Occipital lobe (tissue), 3 donors: ENCODE measurements at places on chromosomes 16 and 17. TPM values are rescaled to one million over a fixed set of nuclear protein-coding genes. Genes with fewer than 3 reads are reported as not detected.

The PIEZO1 gene
- 4.8 TPM for total RNA-seq

The TMEM100 gene
- 3.3 TPM for total RNA-seq

The ACSM2A gene
- total RNA-seq: not detected

The ZNF624 gene
- 30.4 TPM for total RNA-seq

The PMM2 gene
- 6.9 TPM for total RNA-seq

The NUP85 gene
- 25.1 TPM for total RNA-seq

The RDM1 gene
- total RNA-seq: 0.62 TPM

- no peak for DNase-seq
These were observed 4.2 kb upstream of the CRK start for GRCh38 chr17:1460233-1460632.

- DNase-seq: no peak
These were observed 1.4 kb downstream of the CEP131 start for GRCh38 chr17:81221371-81221841.

DNA sequence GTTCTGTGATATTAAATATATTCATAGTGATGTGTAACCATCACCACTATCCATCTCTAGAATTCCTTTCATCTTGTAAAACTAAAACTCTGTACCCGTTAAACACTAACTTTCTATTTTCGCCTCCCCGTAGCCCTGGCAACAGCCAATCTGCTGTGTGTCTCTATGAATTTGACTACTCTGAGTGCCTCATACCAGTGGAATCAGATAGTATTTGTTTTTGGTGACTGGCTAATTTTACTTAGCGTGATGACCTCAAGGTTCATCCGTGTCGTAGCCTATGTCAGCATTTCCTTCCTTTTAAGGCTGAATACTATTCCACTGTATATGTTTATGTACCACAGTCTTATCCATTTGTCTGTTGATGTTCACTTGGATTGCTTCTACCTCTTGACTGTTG is 18.2 kb downstream of the CHD9 start:
- DNase-seq: no peak

DNA sequence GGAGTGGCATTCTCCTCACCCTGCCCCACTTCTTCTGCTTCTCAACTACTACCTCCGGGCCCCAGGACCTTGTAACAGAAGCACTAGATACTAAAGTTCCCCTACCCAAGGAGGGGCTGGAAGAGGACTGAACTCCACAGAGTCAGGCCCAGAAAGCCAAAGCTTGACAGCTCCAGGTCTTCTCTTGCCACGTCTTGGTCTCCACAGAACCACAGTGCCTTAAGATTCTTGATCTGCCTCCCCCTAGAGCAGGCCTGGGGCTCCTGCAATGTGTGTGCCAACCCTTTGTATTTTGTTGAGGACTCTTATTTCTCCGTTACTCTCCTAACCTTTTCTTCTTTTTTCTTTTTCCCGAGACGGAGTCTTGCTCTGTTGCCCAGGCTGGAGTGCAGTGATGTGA is 4.0 kb downstream of the SLC16A13 start:
- no peak for DNase-seq

DNA sequence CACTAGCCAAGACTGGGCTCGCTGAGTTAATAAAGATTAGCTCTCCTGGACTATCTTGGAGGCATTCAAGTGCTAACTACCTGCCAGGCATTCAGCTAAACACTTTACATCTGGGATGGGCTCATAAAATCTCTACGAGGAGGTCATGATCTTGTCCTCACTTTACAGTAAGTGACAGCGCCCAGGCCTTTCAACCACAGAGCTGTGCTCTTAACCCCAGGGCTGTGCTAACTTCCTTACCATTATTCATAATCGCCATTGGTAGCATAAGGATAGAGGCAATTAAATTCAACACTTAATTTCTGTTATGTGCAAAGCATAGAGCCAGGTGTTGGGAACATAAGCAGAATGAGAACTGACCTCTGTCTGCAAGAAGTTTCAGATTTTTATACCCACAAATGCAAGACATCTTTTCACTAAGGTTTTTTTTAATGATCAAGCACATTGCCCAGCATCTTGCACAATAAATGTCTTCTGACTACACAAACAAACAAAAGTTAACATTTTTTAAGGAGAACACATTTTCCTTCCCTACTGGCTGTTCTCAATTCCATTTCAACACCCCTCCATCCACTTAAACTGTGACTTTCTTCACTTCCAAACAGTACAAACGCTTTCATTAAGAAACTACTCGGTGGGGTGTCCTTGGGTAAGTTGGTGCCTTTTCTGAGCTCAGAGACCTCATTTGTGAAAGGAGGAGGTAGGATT is 172.3 kb downstream of the C16orf78 start:
- no peak for DNase-seq

GRCh38 chr17:78271419-78272170 is 40.2 kb downstream of the TMEM235 start:
- DNase-seq: no peak

- peak; percentile 7 for DNase-seq
These were observed 25.7 kb downstream of the CHD9 start for GRCh38 chr16:53080345-53081031.

- DNase-seq: no peak
These were observed 680.7 kb upstream of the SALL1 start for GRCh38 chr16:51831595-51832367.

DNA sequence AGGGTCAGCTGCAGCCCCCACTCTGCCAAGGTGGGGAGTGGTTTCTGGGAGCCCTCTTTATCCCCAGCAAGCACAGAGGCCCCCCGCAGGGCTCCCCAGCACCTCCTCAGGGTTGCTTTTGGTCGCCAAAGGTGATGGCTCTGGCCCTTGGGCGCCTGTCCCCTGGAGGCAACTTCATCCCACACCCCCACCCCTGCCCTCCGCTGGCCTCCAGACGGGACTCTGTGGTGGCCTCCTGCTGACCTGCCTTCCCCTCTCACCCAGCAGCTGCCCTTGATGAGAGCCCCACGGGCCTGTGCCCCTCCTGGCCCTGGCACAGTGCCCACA is 7.8 kb upstream of the RHOT2 start:
- DNase-seq: no peak

DNA sequence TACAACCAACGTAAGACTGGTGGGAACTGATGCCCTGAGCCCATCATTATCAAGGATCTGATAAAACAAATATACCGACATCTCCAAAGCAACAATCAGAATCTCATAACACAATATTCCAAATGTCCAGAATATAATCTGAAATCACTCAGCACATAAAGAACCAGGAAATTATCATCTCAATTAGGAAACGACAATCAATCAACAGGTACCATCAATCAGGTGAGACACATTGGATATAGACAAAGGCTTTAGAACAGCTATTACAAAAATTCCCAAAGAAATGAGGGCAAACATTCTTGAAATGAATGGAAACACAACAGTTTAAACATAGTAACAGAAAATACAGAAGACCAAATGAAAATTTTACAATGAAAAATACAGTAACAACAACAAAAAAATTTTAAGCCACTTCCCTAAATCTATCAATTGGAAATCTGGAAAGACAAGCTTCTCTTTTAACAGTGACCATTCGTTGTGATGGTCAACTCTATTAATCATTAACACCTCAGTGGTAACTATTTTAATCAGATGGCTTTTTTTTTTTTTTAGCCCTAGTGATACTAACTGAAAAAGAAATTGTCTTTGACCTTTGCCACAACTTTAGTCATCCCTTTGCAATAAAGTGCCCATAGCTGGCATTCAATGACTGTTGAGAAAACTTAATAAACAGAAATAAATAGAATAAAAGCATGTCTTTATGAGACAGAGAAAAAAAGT is 70.4 kb downstream of the USP32 start:
- no peak for DNase-seq

GRCh38 chr16:73319737-73320136 is 271.8 kb upstream of the ZFHX3 start:
- no peak for DNase-seq

GRCh38 chr16:3091551-3091950 is 7.5 kb downstream of the ZSCAN10 start:
- DNase-seq: no peak

GRCh38 chr16:61050547-61050946 is 985.7 kb downstream of the CDH8 start:
- DNase-seq: no peak

DNA sequence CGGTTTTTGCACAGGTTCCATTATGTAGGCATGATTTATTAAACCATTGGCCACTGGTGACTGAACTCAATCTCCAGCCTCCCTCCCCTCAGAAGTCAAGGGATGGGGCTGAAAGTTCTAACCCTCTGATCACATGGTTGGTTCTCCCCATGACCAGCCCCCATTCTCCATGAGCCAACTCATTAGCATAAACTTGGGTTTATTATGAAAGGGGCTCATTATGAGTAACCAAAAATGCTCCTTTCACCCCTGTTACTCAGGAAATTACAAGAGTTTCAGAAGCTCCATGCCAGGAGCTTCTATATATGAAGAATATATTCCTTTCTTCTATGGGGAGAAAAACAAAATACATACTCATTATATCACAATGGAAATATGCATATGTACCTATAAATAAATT is 555.3 kb downstream of the HS3ST4 start:
- DNase-seq: no peak

GRCh38 chr17:60862482-60862881 is 184.8 kb downstream of the BCAS3 start:
- DNase-seq: no peak

DNA sequence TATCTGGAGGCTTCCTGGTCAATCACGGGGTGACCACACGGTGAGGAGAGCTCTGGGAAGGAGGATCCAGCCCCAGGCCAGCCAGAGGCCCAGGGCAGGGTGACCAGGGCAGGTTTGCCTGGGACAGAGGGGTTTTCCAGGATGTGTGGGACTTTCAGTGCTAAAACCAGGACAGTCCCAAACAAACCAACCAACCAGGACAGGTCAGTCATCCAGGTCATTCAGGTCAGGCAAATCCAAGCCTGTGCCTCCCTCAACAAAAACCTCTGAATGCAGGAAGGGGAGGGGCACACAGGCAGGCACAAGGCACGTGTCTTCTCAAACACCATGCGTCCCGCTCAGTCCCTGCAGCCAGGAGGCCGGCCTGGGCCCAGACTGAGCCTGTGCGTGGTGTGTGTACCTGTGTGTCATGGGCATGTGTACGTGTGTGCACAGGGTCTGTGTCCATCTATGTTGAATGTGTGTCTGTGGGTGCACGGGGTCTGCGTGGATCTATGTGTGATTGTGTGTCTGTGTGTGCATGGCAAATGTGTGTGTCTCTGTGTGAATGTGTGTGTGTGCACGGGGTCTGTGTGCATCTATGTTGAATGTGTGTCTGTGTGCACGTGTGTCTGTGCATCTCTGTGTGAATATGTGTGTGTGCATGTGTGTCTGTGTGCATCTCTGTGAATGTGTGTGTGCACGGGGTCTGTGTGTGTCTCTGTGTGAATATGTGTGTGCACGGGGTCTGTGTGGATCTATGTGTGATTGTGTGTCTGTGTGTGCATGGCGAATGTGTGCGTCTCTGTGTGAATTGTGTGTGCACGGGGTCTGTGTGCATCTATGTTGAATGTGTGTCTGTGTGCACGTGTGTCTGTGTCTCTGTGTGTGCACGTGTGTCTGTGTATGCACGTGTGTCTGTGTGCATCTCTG is 78.9 kb downstream of the RTN4RL1 start:
- no peak for DNase-seq

- DNase-seq: peak; percentile 59
These were observed 14.3 kb downstream of the RAPGEFL1 start for GRCh38 chr17:40191237-40192208.

DNA sequence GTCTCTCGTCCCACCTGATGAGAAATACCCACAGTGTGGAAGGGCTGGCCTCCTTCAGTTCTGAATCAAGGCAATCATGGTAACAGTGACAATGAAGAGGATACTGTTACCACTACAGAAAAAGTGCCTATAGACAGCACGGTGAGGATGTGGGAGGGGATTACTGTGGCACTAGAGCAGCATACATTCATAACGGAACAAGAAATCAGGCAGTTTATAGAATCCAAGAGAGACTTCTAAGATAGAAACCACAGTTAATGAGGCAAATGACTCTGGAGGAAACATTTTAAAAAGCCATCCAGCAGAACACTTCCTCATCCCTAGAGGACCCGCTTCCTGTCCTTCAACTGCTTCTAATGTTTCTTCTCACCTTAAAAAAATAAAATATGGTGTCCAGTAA is 2.7 kb downstream of the RUSF1 start:
- no peak for DNase-seq

DNA sequence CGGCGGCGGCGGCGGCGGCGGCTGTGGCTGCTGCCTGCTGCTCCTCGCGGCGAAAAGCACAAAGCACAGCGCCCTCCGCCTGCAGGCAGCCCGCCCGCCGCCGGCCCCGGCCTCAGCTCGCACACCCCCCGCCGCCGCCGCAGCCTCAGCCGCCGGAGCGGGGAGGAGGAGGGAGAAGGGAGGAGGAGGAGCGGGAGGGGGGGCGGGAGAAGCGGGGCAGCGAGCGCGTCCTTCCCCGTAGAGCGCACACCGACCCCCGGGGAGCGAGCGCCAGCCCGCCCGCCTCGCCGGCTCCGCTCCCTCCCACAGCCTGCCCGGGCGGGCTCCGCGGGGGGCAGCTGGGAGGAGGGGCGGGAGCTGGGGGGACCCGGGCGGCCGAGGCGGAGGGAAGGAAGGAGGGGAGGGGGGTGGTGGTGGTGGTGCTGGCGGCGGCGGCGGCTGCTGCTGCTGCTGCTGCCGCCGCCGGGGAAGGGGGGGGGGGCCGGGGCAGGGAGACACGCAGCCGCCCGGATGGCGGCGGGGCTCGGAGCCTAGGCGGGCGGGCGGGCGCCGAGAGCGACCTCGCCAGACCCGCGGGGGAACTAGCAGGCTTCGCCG is at the start of gene UBTF:
TSS of gene UBTF (minus strand) at position 60 of the 597 bp plus-strand sequence. CDS start 1,446 bp downstream, outside the sequence.
- peak; percentile 61 for DNase-seq

GRCh38 chr16:20016234-20016633 is 57.5 kb downstream of the GPR139 start:
- DNase-seq: no peak

DNA sequence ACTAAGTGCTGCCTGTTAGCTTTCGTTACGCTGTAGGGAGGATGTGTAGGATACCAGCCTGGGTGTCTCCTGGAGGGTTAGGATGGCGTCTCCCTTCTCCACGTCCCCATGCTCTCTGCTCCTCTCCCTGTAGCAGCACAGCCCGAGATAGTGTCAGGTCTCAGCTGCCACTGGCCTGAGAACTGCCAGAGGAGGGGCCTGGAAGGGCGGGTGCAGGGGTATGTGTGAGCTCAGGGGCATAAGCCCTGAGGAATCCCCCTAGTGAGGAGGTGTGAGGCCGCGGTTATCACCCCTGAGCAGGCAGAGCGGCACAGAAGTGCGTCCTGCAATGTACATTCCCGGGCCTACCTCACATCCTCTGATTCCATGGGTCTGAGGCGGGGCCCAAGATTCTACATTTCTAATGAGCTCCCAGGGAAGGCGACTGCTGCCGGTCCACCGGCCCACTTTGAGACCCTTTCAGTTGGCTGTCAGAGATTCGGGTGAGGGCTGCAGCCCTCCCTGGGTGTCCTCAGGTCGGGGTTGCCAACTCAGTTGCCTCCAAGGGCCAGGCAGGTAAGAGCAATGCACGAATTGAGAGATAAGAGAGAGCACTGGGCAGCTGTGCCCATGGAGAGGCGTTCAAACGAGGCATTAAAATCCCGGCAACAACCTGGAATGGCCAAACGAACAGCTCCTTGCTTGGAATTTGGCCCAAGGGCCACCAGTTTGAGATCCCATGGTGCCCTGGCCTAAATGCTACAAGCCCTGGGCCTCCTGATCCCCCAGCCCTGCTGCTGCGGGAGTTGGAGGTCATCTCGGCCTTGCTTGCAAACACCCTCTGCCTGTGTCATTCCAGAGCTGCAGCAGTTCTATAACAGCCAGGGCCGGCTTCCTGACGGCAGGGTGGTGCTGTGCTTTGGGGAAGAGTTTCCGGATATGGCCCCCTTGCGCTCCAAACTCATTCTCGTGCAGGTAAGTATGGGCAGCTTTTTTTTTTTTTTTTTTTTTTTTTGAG is 20.6 kb downstream of the IRF8 start:
- DNase-seq: no peak

- no peak for DNase-seq
These were observed 120.2 kb downstream of the METRNL start for GRCh38 chr17:83199500-83200201.

GRCh38 chr16:82481455-82481854 is 145.3 kb upstream of the CDH13 start:
- DNase-seq: no peak
